Foreskin keratinocyte (primary cell): ENCODE measurements at places on chromosomes 6 and 20.

- peak; percentile 46 for DNase-seq
These were observed 2.0 kb downstream of the SPAG4 start for GRCh38 chr20:35617397-35618262.

GRCh38 chr6:151747896-151748295 is 59.6 kb upstream of the ESR1 start:
- DNase-seq: no peak

DNA sequence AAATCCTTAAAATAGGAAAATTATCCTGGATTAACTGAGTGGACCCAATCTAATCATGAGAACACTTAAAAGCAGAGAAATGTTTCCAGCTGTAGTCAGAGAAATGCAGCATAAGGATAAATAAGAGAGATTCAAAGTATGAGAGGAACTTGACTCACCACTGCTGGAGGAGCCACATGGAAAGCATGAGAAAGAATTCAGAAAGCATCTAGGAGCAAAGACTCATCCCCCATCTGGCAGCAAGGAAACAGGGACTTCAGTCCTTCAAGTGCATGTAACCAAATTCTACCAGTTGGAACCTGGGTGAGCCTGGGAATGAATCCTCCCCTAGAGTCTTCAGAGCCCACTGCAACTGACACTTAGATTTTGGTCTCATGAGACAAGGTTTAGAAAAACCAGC is 33.7 kb downstream of the RNF146 start:
- peak; percentile 73 for DNase-seq

- DNase-seq: peak; percentile 44
These were observed 10.1 kb upstream of the SSR1 start for GRCh38 chr6:7323074-7323473.

GRCh38 chr6:161547617-161548016 is 273.8 kb upstream of the AGPAT4 start:
- DNase-seq: no peak

DNA sequence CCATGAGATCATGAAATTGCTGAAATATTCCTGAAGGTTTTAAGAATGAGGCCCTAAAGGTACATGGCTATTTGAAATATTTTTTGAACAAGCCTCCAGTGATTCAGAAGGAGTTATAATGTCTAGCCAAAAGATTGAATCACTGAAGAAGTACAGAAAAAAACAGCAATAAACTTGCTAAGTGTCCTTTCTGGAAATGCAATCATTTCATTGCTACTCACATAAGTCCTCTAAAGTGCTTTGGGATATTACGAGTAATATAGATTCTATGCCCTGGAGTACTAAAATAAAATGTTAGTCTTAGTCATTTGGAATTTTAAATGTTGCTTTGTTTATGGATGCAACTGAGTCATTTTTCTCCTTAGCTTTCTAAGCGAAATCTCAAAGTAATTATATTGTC is 32.7 kb downstream of the CENPW start:
- peak; percentile 28 for DNase-seq

DNA sequence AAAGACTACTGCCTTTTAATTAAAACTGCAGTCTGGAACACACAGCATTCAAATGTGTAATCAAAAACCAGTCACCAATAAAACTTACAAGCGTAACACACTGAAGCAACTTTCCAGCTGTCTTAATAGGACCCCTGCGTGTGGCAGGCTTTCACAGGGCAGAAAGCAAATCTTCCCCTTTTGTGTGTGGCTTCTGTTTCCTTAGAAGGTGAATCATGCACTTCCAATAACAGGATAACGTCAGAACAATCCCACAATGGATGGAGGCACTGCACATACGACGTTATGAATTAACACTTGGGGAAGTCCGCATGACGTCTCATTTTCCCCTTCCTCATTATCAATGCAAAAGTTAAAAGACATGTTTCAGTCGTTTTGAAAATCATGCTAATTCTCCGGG is 44.8 kb downstream of the INSM1 start:
- DNase-seq: no peak

- DNase-seq: no peak
These were observed 196.8 kb downstream of the SMOC2 start for GRCh38 chr6:168637834-168638233.

GRCh38 chr20:18390201-18390600 is 76.6 kb downstream of the DZANK1 start:
- no peak for DNase-seq

- no peak for DNase-seq
These were observed 99.2 kb upstream of the TMEM181 start for GRCh38 chr6:158460602-158461169.
